ENCODE measurements at places on chromosomes 16 and 17.
A peak's percentile ranks its signal among the peaks of the same experiment; 100 is the strongest.

DNA sequence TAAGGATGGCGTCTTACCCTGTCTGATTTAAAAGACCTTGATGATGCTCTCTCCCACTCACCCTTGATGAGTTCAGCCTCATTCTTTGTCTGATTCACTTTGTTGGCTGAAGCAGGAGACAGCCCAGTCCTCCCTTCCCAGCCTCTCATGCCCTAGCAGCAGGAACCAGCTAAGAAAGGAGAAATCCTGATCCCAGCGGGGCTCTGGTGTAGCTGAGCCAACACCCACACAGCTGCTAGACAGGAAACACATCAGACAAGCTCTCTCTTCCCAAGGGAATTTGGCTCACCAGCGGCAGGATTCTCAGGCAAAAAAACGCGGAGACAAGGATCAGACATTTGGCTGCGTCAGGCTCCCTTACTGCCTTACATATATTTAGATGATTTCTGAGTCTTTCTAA is 211.5 kb downstream of the CDH11 start:
- DNase-seq, result no peak

- DNase-seq, result peak; percentile 78
Measured at GRCh38 chr17:40362696-40363110, 1.8 kb downstream of the GJD3 start.

GRCh38 chr17:55634702-55635101 is 88.0 kb downstream of the TMEM100 start:
- no peak for DNase-seq

GRCh38 chr16:50547340-50548124 is 664 bp upstream of the NKD1 start:
- DNase-seq, result peak; percentile 92

DNA sequence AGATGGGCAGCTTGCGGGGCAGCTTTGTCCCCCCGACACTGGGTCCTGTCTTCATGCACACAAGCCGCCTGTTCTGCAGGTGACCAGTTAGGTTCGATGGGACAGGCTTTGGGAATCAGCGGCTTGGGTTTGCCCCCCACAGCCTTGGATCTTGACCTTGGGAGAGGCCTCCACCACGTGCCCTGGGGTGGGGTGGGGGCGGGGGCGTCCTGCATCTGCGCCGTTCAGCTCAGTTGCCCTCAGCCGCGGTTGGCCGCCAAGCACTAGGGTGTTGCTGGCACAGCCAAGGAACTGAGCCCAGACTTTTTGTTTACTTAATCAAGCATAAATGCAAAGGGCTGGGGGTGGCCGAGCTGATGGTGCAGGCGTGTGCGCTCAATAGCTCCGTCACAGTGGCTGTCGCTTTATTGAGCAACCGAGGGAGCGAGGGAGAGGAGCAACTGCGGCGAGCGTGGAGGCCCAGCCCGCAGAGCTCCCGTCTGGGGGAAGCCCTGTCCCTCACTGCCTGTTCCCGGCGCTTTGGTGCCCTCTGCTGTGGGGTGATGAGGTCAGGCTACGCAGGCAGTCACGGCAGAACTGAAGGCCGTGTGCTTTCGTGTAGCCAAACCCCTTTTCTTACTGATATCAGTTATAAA is 33.9 kb downstream of the JPH3 start:
- DNase-seq, result peak; percentile 80

GRCh38 chr16:57863434-57864160 is 61.3 kb upstream of the KIFC3 start:
- DNase-seq, result no peak

- DNase-seq, result peak; percentile 87
Measured at GRCh38 chr17:27455914-27456680, at the start of gene KSR1. Gene KSR1, plus strand, starts transcription at chr17:27456448. Its CDS starts 196 bp downstream, at chr17:27456644.

DNA sequence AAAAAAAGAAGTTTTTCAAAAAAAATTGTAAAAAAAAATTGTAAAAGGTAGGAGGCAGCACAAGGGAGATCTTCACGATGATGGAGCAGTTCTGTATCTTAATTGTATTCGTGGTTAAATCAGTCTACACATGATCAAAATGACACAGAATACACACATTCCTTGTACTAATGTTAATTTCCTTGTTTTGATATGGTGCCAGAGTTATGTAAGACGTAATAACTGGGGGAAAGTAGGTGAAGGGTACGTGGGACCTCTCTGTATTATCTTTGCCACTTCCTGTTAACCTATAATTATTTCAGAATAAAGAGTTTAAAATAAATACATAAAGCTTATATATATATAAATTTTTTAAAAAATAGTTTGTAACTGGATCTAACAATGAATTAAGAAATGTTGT is 36.8 kb downstream of the HELZ start:
- no peak for DNase-seq

DNA sequence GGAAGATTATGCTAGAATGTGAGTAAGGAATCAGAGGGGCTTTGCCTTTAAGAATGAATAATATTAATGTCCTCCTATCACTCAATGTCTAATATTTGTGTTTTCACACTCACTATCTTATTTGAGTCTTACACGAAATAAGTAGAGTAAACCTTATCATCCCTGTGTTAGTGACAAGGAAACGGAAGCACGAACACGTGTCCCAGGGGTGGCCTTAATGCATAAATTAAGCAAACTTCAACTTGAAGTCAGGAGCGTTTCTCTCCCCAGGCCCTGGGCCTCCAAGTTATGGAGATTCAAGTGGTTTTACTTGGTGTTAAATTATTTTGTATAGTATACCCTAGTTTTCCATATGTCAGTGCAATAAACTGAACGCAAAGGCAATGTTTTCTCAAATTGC is 96.0 kb downstream of the WDR59 start:
- DNase-seq, result peak; percentile 9

DNA sequence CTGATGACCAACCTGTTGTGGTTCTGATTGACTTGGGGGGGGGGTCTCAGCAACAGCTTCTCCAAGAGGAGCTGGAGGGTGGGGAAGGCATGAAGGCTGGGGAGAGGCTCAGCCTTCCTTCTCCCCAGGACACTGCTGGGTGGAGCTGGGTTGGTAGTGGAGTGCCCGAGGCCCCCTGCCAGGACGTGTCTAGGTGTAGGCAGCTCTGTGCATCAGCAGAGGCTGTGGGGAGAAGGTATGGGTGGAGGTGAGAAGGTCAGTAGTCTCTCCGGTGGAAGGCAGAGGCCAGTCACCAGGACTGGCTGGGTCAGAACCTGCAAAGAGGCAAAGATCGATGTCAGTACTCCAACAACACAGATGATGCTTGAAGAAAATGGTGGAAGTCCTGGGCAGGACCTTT is 3.9 kb downstream of the CHAD start:
- no peak for DNase-seq

- DNase-seq, result no peak
Measured at GRCh38 chr17:35377068-35377467, 3.6 kb upstream of the SLFN11 start.

DNA sequence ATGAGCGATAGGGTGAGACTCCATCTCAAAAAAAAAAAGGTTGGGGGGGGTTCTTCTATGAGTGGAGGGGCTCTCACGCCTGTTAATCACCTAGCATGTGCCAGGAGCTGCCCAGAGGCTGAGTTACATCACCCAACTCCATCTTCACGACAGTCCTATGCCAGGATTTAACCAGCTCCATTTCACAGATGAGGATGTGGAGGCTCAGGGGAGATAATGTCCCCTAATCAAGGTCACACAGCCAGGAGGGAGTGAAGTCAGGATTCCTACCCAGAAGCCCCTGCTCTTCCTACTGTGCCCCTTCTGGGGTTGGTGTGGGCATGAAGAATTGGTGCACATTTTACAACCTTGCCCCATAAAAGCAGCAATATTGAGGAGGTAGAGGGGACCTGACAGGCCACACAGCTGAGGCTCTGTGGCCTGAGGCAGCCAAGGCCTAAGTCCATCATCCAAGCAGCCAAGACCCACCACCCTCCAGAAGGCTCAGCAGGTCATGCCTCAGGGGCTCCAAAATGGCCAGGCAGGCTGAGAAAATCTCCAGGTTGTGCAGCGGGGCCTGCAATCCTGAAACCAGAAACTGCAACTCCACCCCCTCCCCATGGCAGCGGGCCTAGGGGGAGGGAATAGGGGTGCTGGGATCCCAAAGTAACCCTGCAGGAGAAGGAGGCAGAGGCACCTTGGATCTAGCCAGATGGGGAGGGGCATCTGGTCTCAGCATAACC is 6.9 kb downstream of the PPY start:
- DNase-seq, result no peak

- DNase-seq, result no peak
Measured at GRCh38 chr17:75468291-75468754, 11.9 kb downstream of the TMEM94 start.

DNA sequence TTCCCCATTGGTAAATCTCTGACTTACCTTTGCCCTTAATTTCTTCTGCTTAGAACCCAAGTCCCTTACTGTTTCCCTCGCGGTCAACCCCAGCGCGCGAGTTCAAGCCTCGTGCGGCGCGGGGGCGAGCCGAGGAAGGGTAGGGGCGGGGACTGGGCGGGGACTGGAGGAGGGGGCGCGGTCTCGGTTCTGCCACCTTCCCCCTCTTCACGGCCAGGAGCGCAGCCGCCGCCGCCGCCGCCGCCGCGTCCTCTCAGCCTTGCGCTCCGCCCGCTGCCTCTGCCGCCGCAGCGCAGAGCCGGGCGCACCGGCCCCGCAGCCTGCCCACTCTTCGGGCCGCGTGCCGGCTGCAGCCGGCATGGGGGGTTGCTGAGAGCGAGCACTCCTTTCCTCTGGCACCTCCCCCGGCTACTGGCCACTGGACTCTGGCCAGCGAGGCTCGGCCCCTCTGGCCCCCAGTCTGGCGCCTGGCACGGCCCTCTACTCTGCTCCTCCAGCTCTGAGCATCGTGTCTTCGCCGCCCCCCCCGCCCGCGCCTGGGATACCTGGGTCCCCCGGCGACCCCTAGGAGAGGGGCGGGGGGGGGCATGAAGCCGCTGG is at the start of gene RAPGEFL1:
TSS of gene RAPGEFL1 (plus strand) at position 196 of the 600 bp plus-strand sequence. CDS start at position 588, 392 bp downstream.
- peak; percentile 89 for DNase-seq

DNA sequence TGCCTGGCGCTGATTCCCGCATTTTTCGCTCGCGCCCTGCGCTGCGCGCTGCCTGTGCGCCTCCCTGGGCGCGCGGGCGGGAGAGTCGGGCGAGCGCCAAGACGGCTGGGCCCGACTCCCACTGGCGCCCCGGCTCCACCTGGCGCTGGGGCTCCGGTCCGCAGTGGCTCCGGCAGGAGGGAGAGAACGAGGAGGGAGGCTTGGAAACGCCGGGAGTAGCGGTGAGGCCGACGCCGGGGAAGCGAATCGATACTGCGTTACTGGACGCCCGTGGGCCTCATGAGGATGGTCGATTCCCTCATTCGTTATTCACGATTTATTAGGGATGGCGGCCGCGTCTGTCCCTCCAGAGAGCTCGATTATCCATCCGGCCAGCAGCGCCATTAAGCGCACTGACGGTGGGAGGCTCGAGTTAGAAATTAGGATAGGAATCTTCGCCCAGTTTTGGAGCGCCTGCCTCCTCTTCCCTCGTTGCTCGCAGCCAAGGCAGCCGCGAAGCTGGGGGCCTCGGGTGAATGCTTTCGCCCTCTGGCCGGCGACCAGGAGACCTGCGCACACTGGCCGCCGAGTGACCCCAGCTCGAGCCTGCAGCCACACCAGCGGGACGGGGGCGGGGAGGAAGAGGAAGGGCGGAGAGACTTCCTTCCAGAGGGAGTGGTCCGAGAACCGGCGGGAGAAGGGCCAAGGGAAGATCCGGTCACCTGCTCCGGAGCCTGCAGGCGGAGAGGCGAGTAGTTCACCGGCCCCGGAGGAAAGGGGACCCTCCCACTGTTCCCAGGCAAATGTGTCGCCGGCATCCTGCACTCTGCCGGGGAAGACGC is 1.3 kb upstream of the PCGF2 start:
- no peak for DNase-seq

DNA sequence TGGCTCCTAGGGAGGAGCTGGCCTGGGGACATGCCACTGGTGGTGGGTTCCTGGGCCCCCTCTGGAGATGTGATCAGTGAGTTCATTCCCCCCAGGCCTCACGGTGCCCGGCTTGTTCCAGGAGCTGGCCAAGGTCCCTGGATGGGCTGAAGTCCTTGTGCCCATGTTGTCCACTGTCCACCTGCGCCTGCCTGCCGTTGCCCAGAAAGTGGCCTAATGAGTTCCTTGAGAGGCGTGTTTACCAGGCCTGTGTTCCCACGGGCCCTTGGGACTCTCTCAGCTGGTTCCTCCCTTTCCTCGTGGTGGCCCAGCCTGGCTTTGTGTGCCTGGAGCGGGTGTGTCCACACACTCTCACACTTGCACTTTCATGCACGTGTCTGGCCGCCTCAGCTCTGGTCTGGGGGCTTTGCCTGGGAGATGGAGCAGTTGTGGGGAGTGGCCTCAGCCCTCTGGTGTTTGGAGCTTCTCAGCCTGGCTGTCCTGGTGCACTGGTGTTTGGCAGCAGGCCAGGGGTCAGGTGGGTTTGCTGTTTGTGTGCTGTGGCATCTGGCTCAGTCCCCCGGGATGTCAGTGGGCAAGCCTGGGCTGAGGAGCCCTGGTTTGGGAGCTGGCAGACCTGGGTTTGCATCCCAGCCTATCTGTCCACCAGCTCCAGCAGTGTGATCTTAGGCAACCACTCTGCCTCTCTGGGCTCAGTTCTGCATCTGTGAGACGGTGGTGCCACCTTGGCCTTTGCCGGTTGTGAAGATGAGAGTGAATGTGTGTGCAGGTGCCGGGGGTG is 18.0 kb downstream of the ADCY7 start:
- DNase-seq, result no peak

DNA sequence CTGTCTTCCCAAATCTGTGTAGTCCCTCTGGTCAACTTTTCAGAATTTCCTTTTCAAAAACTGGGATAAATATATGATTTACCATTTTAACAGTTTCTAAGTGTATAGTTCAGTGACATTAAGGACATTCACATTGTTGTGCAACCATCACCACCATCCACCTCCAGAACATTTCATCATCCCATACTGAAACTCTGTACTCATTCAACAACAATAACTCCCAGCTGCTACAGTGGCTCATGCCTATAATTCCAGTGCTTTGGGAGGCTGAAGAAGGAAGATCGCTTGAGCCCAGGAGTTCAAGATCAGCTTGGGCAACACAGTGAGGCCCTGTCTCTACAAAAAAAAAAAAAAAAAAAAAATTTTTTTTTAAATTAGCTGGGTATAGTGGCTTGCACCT is 131.0 kb downstream of the AATF start:
- no peak for DNase-seq

DNA sequence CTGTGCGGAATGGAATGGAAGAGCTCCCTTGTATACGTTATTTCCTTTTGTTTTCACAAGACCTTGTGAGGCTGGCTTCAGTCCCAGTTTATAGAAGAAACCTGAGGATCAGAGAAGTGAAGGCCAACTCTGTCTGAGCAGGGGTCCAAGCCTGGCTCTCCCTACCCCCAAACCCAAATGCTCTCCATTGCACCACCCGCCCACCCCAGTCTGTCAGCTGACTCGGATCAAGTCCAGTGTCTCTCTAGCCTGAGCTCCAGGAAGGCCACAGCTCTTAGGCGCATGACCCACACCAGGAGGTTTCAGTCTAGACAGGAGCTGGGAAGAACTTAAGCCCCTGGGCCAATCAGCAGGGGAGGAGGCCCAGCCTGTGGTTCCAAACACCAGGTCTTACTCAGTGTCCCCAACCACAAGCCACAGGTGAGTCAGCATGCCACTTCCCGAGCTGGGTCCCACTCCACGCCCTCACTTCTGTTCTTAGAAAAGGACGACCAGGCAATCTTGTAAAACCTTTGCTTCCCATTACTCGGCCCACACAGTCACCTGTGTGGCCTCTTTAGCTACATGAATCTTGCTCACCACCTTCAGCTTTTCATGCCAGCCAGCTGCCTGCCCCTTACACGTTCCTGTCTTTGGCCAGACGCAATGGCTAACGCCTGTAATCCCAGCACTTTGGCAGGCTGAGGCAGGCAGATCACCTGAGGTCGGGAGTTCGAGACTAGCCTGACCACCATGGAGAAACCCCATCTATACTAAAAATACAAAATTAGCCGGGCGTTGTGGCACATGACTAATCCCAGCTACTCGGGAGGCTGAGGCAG is 27.8 kb downstream of the TK2 start:
- peak; percentile 84 for DNase-seq

GRCh38 chr17:33045216-33045615 is 53.6 kb downstream of the SPACA3 start:
- no peak for DNase-seq

- no peak for DNase-seq
Measured at GRCh38 chr17:265718-266117, 84.3 kb upstream of the DOC2B start.
